T-helper 1 cell (primary cell): ENCODE measurements at places on chromosomes 16 and 17.

DNA sequence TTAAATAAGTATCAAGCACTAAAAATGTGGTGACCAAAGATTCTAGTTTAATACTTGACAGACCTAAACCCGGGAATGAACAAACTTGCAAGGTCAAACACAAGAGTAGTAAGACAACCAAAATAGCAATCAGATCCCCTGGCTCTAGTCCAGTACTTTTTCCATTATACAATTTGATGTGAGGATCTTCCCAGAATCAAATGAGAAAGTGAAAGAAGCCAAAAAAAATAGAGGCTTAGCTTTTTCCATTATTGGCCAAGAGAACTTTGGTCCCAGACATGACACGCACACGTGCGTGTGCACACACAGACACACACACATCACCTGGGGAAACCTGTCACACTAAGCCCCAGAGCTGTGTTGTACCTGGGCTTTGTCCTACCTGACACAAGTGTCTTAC lies 300.6 kb upstream of the CDH5 start:
- DNase-seq = no peak

DNA sequence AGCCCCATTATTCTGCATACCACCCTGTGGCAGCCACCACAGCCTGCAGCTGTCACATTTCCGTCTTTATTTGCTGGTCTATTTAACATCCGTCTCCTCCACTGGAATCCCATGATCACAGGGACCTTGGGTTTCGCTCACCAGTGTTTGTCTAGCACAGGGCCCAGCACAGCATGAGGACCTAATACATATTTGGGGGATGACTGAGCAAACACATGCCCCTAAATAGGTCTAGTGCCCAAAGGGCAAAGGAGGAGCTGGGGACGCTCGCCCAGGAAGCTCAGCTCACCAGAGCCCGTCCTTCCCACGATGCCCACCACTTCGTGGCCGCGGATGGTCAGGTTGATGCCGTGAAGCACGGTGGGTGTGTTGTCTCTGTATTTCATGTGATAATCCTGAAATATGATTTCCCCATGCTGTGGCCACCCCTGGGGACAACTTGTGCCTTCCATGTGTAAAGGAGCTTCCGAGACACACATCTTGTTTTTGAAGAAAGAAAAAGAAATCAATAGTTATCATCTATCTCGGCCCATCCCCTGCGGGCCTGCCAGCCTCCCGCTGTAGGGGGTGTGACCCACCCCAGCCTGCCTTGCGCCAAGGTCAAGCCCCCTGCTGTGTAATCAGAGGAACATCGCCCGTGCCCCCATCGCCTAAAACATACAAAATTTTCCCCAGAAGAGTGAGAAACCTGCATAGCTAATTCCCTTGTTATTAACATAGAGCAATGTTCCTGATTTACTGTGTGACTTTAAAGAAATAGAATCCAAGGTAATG lies 21.0 kb upstream of the ABCC12 start:
- DNase-seq = no peak

DNA sequence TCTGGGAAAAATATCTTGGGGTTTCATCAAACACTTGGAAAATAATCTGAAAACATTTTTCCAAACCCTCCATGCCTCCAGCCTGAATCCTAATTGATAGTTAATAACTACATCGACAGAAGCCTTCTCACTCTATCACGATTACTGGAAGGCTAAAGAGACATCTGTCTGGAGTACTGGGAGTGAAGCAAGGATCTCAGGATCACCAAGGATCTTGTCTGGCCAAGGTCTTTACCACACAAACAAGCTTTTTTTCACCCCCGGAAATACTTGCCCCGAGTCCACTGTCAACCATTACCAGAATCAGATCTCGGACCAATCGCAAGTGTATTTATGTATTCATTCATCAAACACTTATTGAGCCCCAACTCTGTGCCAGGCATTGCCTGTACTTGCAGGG lies 28.3 kb upstream of the CRISPLD2 start:
- DNase-seq = no peak

DNA sequence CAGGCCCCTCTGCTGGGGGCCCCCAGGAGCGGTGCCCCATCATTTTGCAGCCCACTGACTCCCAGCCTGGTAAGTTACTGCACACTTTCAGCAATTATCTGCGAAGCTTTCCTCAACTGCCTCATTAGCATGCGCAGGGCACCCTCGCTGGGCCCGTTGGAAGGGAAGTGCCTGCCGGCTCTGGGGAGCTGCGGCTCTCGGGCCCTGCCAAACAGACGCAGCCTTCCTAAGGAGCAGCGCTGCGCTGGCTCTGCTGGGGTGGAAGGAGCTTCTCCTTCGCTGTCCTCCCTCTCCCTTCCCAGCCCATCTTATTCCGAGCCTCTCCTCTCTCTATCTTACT lies 71.0 kb downstream of the RBBP6 start:
- no peak for DNase-seq

DNA sequence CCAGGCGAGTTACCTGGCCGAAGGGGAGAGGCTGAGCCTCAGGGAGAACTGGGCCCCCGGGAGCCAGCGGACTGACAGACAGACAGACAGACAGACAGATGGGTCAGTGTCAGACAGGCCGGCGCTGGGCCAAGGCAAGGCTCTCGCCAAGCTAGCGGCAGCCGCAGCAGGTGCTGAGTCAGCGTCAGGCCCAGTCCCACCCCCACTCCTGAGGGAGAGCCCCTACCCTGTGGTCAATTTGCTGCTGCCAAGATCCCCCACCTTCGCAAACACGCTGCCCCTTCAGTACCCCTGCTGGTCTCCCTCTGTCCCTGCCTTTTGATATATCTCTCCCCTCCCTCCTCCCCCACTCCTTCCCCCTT lies 1.5 kb downstream of the FGF11 start:
- DNase-seq = no peak

DNA sequence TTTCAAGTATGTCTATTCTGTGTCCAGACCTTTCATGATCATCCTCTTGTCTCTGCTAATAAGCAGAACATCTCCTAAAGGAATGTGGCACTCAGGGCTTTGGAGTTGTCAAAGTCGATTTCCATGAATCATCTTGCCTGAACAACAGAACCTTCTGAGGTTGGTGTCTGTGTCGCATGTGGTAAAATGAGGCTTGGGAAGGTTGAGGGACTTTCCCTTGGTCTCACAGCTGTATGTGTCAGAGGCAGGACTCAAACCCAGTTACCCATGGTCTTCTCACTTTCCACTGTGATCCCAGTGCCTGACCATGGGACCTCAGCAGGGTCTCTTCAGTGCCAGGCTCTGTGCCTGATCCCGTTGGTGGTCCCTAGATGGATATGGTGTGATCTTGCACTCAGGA lies 4.2 kb upstream of the GPRC5B start:
- DNase-seq = no peak

- DNase-seq = no peak
Observed at GRCh38 chr17:55845385-55845784, 94.5 kb downstream of the PCTP start.

DNA sequence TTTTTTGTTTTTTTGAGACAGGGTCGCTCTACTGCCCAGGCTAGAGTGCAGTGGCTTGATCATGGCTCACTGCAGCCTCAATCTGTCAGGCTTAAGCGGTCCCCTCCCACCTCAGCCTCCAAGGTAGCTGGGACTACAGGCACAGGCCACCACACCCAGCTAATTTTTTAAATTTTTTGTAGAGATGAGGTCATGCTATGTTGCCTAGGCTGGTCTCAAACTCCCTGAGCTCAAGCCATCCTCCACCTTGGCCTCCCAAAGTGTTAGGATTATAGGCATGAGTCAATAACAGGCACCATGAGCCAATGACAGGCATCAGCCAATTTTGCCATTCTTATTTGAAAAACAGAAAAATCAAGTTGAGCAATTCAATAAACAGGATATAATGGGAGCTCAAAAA lies 125.0 kb downstream of the SPAG9 start:
- no peak for DNase-seq

DNA sequence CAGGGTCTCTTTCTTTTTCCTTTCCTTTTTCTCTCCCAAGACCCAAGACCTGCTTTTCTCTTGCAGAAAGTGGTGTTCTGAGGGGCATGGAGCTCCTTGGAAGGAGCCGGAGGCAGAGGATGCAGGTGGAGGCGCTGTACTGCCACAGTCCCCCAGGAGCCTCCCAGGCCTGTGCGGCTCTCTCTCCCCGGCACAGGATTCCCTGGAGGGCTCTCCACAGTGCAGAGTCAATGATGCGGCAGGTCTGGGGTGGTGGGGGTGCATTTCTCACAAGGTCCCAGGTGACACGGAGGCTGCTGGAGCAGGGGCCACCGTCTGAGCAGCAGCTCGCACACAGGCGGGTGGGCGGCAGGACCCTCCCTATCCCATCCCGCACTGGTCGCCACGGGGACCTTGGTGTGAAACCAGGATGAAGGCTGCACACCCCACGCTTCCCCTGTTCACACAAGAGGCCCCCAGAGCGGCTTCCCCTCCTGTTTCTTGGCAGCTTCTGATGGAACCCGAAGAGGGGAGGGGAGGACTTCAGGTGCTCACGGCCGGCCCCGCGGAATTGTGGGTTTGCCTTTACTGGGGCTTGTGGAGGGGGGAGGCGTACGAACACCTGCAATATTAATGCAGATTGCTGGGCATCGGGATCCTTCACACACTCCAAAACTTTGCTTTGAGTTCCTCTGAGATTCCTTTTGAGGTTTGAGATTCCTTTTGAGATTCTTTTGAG lies 186.9 kb downstream of the ENGASE start:
- DNase-seq = no peak

GRCh38 chr16:17068524-17068923 lies 402.2 kb downstream of the XYLT1 start:
- no peak for DNase-seq

GRCh38 chr17:81393684-81394376 lies 1.4 kb upstream of the BAHCC1 start:
- no peak for DNase-seq

GRCh38 chr17:66533986-66534385 lies 231.6 kb downstream of the PRKCA start:
- DNase-seq = no peak

- no peak for DNase-seq
Observed at GRCh38 chr17:17402558-17402957, 74.2 kb upstream of the MED9 start.

- no peak for DNase-seq
Observed at GRCh38 chr16:55643161-55643970, 12.4 kb upstream of the SLC6A2 start.

DNA sequence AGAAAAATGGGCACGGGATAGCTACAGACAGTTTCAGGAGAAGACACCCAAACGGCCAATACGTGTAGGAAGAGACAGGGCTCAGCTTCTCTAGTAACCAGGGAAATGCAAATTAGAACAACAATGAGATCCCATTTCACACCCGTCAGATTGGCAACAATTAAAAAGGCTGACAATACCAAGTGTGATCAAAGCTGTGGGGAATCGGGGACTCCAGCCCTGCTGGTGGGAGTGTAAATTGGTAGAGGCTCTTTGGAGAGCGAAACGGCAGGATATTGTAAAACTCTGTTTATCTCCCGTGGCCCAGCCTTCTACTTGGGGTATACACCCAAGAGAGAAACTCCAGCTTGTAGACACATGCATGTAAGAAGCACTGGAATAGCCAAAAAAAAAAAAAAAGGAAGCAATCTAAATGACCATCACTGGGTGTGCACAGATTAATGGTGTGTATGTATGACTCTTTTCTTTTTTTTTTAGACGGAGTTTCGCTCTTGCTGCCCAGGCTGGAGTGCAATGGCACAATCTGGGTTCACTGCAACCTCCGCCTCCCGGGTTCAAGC lies 27.5 kb downstream of the MYBBP1A start:
- DNase-seq = no peak

DNA sequence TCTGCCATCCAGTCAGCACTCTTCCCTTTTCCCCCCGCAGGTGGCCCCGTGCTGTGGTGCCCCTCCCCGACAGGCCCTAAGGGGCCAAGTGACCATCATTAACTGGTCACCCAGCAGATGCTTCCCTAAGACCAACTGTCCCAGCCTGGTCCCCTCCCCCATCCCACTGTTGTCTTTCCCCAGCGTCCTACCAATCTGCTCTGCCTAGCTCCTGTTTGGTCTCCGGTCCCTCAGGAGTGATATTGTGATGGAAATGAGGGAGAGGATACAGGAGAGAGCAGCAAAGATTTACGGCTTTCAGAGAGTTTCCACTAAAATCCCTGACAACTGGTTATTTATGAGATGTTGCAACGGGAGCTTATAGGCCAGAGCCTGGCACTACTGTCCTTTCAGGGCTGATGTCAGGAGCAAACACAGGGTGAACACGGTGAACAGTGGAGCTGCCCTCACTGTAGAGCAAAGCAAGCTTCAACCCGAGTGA lies 1.4 kb upstream of the TTLL6 start:
- no peak for DNase-seq

GRCh38 chr16:75343941-75344340 lies 89.4 kb downstream of the CFDP1 start:
- no peak for DNase-seq

DNA sequence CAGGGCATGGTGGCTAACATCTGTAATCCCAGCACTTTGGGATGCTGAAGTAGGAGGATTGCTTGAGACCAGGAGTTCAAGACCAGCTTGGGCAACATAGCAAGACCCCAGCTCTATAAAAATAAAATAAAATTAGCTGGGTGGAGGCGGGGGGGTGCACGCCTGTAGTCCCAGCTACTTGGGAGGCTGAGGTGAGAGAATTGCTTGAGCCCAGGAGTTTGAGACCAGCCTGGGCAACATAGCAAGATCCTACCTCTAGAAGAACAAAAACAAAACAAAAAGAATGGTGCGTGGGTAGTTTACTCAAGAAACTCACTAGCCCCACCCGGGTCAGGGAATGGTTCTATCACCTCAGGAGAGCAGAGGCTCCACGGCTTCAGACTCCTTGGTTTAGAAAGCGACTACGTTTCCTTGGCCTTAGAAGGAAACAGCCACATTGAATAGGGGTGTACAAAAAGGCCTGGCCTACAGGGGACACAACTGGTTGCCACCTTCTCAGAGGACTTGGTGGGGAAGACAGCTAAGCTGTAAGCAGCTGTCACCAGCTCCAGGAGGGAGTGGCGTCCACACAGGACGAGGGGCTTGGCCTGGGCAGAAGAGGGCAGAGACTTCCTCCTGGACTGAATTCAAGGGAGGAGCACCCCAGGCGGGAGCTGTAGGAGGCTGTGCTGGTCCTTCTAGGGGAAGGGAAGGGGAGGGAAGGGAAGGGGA lies 716 bp downstream of the TK1 start:
- no peak for DNase-seq

DNA sequence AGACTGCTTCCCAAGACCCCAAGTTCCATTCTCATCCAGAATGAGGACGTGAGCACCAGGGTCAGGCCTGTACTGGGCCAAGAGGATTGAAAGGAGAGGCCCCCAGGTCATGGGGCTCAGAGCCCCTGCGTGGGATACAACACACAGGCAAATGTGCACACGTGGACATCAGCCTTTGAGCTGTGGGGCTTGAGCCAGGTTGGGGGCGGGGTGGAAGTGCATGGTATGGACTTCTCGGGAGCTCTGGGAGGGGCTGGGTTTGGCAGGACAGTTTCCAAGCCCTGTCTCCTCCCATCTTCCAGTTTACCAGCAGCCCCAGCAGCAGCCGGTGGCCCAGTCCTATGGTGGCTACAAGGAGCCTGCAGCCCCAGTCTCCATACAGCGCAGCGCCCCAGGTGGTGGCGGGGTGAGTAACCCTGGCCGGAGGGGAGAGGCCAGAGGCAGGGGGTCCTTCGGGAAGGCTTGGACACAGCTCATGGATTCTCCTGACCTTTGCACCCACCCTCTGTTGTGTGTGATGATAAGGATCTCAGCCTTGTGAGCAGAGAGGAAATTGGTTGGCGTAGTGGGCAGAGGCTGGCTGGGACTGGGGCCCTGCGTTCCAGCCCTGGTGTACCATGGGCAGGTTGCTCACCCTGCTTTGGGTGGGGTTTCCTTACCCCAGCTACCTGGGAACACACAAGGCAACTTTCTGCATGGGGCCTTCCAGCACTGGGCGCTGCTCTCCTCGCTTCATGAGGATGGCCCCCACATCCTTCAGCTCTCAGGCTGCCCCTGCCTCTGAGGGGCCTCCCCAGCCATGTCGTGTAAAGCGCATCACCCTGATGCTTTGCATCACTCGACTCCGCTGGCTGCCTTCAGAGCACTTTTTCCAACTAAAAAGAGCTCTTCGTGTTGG lies 10.4 kb upstream of the LASP1NB start:
- no peak for DNase-seq
